ENCODE measurements at places on chromosomes 12 and 14.

DNA sequence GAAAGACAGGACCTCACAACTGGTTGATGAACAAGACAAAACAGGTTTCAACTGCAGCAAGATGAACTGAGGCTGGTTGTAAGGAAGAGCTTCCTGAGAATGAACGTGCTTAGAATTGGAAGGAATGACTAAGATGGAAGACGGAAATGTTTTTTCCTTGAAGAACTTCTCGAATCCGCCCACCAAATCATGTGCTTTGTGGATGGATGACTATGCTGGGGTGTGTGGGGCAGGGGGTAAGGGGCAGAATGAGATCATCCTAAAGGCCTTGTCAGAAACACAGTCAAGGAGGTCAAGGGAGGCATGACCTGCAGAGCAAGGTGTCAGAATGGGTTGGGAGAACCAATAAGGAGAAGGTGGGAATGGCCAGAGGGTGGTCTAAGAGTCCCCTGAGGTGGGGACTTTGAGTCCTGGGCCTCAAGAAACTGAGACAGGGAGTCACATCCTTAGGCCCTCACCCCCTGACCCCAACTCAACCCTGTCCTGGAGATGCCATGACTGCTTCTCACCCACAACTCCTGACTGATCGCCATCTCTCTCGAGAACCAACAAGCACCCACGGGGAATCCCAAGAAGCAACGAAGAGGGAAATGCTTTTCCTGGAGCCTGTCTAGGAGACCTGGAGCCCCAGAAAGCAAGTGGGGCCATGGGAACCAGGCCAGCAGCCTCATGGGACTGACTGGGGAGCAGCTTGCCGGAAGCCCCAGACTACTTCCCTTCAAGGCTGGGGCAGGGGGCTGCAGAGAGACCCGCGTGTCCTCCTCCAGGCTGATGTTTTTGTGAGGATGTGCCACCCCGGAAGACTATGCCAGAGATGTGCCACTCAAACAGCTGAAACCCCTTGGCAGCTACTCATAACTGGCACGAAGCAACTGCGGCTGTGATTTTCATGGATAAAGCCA is 84.0 kb downstream of the ACTN1 start:
- no peak for DNase-seq

- DNase-seq = no peak
Observed at GRCh38 chr12:61367281-61367785, 892.9 kb upstream of the USP15 start.

- DNase-seq = no peak
Observed at GRCh38 chr12:31021181-31021580, 52.5 kb upstream of the DDX11 start.

DNA sequence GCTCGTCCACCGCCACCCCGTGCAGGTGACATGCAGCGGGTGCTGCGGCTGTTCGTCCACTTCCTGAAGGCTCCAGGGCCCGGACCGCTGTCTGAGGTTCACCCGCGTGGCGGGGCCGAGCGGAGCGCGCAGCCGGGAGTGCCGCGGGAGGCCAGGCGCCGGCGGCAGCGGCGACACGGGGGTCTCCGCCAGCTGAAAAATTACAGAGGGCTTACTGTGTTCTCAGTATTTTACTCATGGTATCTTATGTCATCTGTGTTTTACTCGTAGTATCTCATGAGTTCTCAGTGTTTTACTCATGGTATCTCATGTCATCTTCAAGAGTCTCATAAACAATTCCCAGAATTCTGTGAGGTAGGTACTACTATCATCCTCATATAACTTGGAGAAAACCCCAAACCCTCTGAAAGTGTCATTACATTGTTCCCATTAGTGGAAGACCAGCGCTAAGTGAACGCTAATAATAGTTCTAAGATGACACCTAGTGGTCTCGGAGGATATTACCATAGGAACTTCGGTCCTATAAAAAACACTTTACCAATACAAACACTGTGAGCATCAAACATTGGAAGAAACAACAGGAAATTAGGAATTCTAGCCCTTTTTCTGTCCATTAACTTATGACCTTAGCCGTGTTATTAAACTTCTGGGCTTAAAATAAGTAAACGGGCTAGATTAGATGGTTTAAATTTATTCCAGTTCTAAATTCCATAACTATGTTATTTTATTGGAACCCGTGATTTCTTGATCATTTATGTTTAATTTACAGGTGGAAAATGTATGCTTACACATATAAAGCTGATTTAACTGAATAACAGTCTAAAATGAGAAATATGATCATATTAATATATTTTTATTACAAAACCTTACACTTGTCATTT is 32.4 kb downstream of the AK7 start:
- no peak for DNase-seq

DNA sequence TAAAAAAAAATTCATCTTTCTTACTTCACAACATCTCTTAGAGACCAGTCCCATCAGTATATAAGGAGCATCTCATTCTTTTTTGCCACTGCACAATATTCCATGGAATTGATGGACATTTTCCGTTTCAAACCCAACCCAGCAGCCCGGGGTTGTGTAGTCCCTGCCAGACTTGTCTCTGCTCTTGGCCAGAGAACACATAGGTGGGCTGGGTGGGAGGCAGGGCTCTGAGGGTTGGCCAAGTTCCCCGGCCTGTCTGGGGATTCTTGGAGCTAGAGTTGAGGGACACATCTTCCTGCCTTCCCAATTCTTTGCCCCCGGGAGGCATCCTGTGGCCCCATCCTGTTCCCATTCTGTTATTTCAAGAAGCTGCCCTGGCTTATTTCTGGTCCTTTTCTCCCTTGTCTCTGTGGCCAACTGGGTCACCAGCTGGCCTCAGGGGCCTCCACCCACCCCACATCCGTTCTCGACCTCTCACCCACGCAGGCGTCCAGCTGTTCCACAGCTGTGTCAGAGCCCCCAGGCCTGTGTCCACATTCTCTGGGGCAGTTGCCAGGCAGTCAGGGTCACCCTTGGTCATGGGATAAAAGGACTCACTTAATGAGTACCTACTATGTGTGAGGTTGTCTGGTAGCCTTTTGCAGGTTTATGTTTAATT is 52.0 kb upstream of the CCDC63 start:
- DNase-seq = no peak

- DNase-seq = no peak
Observed at GRCh38 chr14:81801921-81802320, 268.3 kb upstream of the SEL1L start.
